ENCODE measurements at places on chromosomes 12 and 14. TPM values are rescaled to one million over a fixed set of nuclear protein-coding genes. Genes with fewer than 3 reads are reported as not detected.

DNA sequence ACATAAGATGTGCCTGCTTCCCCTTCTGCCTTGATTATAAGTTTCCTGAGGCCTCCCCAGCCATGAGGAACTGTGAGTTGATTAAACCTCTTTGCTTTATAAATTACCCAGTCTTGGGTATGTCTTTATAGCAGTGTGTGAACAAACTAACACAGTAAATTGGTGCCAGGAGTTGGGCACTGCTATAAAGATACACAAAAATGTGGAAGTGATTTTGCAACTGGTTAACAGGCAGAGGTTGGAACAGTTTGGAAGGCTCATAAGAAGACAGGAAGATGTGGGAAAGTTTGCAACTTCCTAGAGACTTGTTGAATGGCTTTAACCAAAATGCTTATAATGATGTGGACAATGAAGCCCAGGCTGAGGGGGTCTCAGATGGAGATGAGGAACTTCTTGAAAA lies 264.1 kb downstream of the DACT1 start:
- no peaks in the 10 kb centered on the region for H3K27me3 ChIP-seq
- no peak overlapping the region for H3K4me3 ChIP-seq
- no peaks in the 10 kb centered on the region for H3K4me1 ChIP-seq
- no peaks in the 10 kb centered on the region for H3K36me3 ChIP-seq
- no peak for DNase-seq
- no peak overlapping the region for H3K27ac ChIP-seq

GRCh38 chr12:49678711-49679110 lies 28.5 kb downstream of the FMNL3 start:
- no peak for DNase-seq
- peaks cover 16% of the 10 kb centered on the region for H3K4me1 ChIP-seq
- no peaks in the 10 kb centered on the region for H3K27me3 ChIP-seq
- H3K36me3 ChIP-seq: no peaks in the 10 kb centered on the region

DNA sequence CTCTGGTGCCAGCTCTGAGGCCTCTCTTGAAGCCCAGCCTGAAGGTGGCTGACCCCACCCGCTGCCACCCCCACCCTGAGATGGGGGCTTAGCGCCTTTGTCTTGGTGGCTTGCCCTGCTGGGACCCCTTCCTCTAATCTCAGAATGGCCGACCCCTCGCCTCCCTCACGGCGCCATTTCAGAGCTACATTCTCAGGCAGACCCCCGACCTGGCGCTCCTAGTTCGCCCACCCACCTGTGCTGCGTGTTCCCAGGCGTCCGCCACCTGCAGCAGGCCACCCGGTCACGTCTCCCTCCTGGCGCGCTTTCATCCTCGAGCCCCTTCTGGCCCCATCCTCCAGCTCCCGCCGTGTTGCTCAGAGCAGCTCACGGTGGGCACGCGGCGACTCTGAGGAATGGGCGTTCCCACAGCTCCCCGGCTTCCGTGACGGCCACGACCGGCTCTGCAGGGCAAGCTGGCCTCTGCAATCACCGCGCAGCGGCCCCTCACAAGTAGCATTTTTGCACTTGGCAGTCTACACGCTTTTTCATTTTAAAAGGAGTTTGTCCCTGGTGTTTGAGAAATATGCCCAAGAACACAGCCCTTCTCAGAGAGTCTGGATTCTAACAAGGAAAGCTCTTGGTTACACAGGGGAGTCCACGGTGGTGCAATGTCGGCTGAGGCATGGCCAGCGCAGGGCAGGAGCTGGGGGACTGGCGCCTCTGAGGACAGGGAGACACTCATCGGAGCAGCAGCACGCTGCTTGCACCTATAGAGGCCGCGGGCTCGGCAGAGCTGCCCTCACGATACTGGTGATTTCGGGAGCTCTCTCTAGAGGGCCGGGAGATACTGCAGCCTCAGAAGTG lies 105.7 kb upstream of the C14orf180 start:
- H3K36me3 ChIP-seq: no peaks in the 10 kb centered on the region
- no peaks in the 10 kb centered on the region for H3K27me3 ChIP-seq
- H3K4me1 ChIP-seq: no peaks in the 10 kb centered on the region
- no peak overlapping the region for H3K4me3 ChIP-seq
- no peak for DNase-seq

GRCh38 chr14:96851694-96852381 lies 54.7 kb downstream of the VRK1 start:
- DNase-seq: no peak
- peaks cover 7% of the 10 kb centered on the region for H3K4me1 ChIP-seq
- no peak overlapping the region for H3K27ac ChIP-seq
- H3K4me3 ChIP-seq: no peak overlapping the region

DNA sequence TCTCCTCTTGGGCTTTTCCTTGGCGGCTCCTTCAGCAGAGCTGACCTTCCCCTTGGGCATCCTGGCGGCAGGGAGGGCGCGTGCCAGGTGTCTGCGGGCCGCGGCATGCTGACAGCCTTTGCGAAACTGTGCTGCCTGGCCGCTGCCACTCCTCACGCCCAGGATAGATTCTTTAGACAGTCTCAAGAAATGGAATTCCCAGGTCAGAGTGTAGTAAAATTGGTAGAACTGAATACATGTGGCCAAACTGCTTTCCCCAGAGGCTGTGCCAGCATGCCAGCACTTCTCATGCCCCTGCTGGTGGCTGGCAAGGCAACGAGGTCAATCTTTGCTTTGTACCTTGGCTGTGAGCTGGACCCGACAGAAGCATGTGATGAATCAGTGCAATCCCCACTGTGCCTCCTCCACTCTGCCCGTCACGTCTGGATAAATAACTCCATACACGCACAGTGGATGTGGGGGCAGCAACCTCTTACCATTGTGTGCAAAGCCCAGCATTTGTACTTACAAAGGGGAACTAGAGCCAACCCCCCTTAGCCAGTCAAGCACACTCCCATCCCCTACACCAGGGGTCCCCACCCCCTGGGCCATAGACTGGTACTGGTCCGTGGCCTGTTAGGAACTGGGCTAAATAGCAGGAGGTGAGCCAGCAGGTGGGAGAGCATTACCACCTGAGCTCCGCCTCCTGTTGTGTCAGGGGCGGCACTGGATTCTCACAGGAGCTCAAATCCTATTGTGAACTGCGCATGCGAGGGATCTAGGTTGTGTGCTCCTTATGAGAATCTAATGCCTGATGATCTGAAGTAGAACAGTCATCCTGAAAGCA lies 90.9 kb downstream of the ACTN1 start:
- no peaks in the 10 kb centered on the region for H3K4me1 ChIP-seq
- no peak overlapping the region for H3K27ac ChIP-seq
- no peak overlapping the region for H3K4me3 ChIP-seq
- no peak for DNase-seq
- no peaks in the 10 kb centered on the region for H3K27me3 ChIP-seq

GRCh38 chr14:104023325-104024055 lies 62.0 kb upstream of the ASPG start:
- H3K27ac ChIP-seq: no peak overlapping the region
- no peak for DNase-seq
- H3K27me3 ChIP-seq: no peaks in the 10 kb centered on the region
- H3K36me3 ChIP-seq: no peaks in the 10 kb centered on the region

DNA sequence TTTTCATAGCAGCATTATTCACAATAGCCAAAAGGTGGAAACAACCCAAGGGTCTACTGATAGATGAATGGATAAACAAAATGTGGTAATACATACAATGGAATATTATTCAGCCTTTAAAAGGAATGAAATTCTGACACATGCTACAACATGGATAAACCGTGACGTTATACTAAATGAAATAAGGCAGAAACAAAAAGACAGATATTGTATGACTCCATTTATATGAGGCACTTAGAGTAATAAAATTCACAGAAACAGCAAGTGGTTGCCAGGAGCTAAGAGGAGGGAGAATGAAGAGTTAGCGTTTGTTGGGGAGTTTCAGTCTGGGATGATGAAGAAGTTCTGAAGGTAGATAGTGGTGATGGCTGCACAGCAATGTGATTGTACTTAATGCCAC lies 76.6 kb downstream of the DCAF5 start:
- no peak overlapping the region for H3K4me3 ChIP-seq
- DNase-seq: no peak
- no peaks in the 10 kb centered on the region for H3K36me3 ChIP-seq
- peaks cover 47% of the 10 kb centered on the region for H3K4me1 ChIP-seq

GRCh38 chr12:105342464-105342863 lies 12.0 kb downstream of the C12orf75 start:
- no peaks in the 10 kb centered on the region for H3K27me3 ChIP-seq
- no peak for DNase-seq
- no peak overlapping the region for H3K27ac ChIP-seq

- H3K4me1 ChIP-seq: peaks cover 7% of the 10 kb centered on the region
- no peak for DNase-seq
- no peaks in the 10 kb centered on the region for H3K36me3 ChIP-seq
- H3K27ac ChIP-seq: peak overlapping the region; percentile 65
- H3K27me3 ChIP-seq: no peaks in the 10 kb centered on the region
Measured at GRCh38 chr12:49068879-49069506, 786 bp downstream of the RHEBL1 start.

- H3K27me3 ChIP-seq: no peaks in the 10 kb centered on the region
- no peak overlapping the region for H3K4me3 ChIP-seq
- 0 out of 2 replicates have a peak, but pooled peaks cover 4% of the 10 kb centered on the region for H3K4me1 ChIP-seq
- no peak for DNase-seq
- H3K36me3 ChIP-seq: no peaks in the 10 kb centered on the region
- H3K27ac ChIP-seq: no peak overlapping the region
Measured at GRCh38 chr14:36652542-36653201, 9.0 kb upstream of the PAX9 start.

GRCh38 chr14:51889851-51890250 lies 29.4 kb downstream of the GNG2 start:
- H3K36me3 ChIP-seq: no peaks in the 10 kb centered on the region
- DNase-seq: no peak
- H3K4me1 ChIP-seq: no peaks in the 10 kb centered on the region
- no peak overlapping the region for H3K4me3 ChIP-seq
- no peak overlapping the region for H3K27ac ChIP-seq

DNA sequence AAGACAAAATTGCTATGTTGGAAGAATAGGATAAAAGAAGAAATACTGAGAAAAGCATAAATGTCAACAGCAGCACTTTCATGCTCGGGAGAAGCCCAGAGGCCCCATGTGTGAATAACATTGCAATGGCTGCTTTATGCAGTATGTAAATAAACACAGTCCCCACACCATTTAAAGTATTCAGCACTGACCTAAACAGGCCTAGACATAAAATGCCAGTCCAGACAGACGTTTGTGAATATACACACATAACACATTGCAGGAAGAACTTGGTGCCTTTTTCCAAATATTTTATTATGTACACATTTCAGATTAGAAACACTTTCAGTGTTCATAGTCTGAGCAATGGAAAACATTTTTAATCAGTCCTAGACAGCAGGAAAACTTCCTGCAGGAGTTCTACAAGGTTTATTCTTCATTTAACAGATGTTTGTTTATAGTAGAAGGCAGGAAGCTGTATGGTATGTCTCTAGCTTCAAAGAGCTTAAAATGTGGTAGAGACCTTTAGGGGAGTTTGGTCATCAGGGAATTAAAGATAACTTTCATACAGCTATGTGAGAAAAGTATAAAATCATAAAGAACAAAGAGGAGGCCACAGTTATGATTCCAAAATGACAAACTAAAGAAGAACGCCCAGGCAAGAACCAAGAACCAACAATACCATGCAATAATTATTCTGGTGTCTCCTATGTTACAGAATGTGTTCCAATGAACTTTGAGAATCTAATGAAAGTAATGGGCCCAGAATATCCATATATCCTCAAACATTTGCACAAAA lies 30.6 kb upstream of the SLC38A2 start:
- no peak overlapping the region for H3K4me3 ChIP-seq
- H3K36me3 ChIP-seq: no peaks in the 10 kb centered on the region
- no peaks in the 10 kb centered on the region for H3K27me3 ChIP-seq
- DNase-seq: no peak

- H3K36me3 ChIP-seq: no peaks in the 10 kb centered on the region
- H3K4me3 ChIP-seq: no peak overlapping the region
- no peak overlapping the region for H3K27ac ChIP-seq
- no peaks in the 10 kb centered on the region for H3K27me3 ChIP-seq
- no peaks in the 10 kb centered on the region for H3K4me1 ChIP-seq
- no peak for DNase-seq
Measured at GRCh38 chr14:76088326-76088725, 63.4 kb upstream of the GPATCH2L start.

The ARG2 gene
- 22.8 TPM for total RNA-seq

The NOS1 gene
- not detected for total RNA-seq

The DBX2 gene
- total RNA-seq: not detected

The TAS2R43 gene
- total RNA-seq: not detected

The CDKN1B gene
- total RNA-seq: 115 TPM
